Stimulated activated CD4-positive, alpha-beta T cell treated with anti-CD3 and anti-CD28 coated beads, Interleukin-1b, Interleukin-23, amount 100 ng/mL, for 24 hours (primary cell): ENCODE measurements at places on chromosomes 5 and 9.

DNA sequence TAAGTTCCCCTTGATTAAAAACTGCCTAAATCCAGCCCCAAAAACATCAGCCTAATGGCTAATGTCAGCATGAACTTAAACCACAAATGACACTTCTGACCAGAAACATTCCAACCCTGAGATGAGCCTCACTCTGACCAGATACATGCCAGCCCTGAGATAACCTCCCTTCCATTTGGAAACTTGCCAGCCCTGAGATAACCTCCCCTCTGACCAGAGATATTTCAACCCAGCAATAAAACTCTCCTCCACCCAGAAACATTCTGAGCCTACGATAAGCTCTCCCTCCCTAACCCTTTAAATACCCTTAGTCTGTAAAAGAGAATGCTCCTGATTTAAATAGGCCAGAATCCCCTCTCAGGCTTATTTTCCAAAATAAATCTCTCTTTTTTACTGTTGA, 1035.7 kb upstream of the NUDT12 start:
- DNase-seq, result no peak

DNA sequence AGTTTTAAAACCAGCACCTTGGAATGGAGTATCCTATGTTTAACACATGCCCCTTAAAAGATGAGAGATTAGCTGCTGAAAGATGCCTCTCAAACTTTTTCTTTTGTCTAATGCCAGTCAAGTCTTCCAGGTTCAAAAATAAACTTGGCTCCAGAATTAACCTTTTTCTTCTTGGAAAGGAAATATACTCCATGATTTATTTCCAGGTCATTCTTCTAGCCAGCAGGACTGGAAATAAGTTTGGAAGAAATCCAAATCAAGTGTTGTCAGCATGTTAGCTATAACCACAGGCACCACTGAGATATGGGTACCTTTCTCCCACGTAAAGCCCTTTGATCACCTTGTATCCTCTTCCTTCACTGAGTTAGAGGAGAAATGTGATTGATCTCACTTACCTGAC, 56.1 kb downstream of the NLN start:
- DNase-seq, result no peak

DNA sequence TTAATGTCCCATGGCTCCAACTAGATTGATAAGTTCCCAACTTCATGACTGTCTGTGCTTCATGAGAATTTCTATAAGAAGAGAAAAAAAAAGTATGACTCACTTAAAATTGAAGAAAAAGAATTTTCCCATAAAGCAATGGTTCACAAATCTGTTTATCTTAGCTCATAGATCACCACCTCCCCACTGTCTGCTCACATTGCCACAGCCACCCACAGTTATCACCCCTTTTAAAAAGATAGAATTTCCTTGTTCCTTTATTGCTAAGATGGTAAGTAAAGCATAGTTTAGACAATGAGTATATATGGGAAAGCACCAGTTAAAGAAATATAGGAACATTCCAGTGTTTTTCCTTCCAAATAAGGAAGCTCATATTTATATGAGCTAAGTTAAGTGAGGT, 67.1 kb downstream of the ALDH7A1 start:
- no peak for DNase-seq

GRCh38 chr5:87733897-87734296, 321.2 kb upstream of the CCNH start:
- DNase-seq, result no peak

GRCh38 chr5:136856648-136857047, 491.3 kb upstream of the TRPC7 start:
- no peak for DNase-seq

DNA sequence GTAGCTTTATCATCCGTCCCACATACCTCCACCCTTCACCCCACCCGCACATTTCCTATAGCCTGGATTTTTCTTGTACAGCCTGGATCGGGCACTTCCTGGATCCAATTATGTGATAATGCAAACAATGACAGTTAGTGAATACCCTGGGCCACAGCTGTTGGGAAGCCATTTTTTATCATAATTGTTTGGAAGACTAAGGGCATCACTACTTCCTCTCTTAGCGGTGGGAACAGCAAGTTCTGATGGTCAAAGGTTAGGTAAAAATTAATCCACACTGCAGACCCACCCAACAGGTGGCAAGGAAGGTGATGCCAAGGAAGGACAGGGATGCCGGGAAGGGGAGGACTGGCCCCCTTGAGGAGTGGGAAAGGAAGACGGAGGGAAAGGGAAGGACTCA, 183.7 kb downstream of the SAXO1 start:
- no peak for DNase-seq
